ENCODE measurements at places on chromosomes 16 and 17.

GRCh38 chr17:43877451-43878155 lies 29.7 kb downstream of the MPP2 start:
- DNase-seq, result no peak

- DNase-seq, result no peak
Measured at GRCh38 chr16:54268766-54269165, 17.8 kb downstream of the IRX3 start.

DNA sequence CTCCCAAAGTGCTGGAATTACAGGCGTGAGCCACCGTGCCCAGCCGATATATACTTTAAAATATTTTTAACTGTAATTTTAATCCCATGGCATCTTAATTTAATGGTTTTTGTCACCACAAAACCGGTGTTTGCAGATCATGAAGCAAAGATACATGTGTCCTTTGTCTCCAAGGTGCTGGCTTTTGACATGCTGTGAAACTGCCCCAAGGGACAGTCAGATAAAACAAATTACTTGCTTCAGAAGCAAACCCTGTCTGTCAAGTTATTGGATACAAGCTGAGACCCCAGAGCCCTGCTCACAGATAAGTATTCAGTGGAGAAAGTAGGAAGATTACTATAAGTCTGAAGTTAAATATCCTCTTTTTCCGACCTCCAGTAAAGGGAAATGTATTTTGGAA lies 39.8 kb downstream of the ARL4D start:
- no peak for DNase-seq

- no peak for DNase-seq
Measured at GRCh38 chr17:81717049-81717765, 5.1 kb downstream of the SLC25A10 start.

DNA sequence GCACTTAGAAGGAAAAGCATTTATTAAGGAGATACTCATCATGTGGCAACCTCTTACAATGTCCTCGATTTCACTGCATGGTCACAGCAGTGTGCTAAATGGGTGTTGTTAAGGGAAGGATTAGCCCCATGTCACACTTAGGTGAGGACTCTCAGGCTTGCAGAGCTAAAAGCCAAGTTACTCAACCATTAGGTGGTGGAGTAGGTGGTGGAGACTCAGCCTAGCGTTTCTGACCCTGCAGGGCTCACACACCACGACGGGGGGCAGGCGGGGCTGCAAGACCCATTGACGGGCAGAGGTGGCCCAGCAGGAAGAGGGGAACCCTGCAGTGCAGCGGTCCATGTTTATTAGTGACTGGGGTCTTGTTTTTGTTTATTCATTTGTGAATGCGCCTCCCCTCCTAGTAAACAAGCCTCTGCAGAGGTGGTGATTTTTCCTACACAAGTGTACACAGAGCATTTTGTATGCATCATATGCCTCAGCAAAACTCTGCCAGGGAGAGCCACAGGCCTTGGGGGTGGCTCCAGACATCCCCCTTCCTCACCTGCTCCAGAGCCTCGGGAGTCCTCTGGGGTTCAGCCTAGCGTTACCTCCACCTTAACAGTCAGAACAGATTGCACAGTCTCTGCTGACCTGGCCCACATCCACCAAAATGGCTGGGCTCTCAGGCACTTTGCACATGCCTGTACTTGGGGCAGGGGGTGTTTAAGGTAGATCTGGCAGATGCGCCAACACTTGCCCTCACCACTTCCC lies 216.7 kb downstream of the C16orf95 start:
- DNase-seq, result no peak

GRCh38 chr17:72677714-72678390 lies 414.6 kb downstream of the SLC39A11 start:
- no peak for DNase-seq

Measured in AML-193 (cell line).